Activated CD8-positive, alpha-beta memory T cell treated with anti-CD3 and anti-CD28 coated beads for 48 hours (primary cell): ENCODE measurements at places on chromosomes 3 and 15.

DNA sequence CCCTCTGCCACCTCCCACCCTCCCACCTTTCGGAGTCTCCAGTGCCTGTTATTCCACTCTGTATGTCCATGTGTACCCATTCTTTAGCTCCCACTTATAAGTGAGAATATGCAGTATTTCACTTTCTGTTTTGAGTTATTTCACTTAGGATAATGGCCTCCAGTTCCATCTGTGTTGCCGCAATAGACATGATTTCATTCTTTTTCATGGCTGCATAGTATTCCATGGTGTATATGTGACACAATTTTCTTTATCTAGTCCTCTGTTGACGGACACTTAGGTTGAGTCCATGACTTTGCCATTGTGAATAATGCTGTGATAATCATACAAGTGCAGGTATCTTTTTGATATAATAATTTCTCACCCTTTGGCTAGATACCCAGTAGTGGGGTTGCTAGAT lies 91.0 kb upstream of the UBE3A start:
- no peak for DNase-seq

- DNase-seq, result no peak
Observed at GRCh38 chr15:68764090-68764489, 56.6 kb downstream of the ANP32A start.

DNA sequence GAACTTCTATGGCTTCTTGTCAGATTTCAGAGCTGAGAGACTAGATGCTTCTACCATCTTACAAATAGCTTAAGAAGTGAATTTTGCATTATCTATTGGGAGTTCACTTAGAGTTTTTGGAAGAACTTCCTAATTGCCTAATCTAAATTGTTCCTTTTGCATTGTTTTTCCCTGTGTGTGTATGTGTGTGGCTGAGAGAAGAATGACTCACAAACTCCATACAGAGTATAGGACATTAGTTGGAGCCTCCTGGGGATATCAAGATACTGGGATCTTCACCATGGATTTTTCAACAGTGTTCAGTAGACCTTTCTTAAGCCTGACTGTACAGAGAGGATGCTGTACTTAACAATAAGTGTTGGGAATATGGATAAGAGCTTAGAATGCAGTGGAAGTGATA lies 10.9 kb downstream of the TLNRD1 start:
- DNase-seq, result no peak

GRCh38 chr3:24725514-24726255 lies 231.0 kb upstream of the THRB start:
- DNase-seq, result no peak

- DNase-seq, result no peak
Observed at GRCh38 chr3:59714066-59714465, 664.2 kb upstream of the CFAP20DC start.

DNA sequence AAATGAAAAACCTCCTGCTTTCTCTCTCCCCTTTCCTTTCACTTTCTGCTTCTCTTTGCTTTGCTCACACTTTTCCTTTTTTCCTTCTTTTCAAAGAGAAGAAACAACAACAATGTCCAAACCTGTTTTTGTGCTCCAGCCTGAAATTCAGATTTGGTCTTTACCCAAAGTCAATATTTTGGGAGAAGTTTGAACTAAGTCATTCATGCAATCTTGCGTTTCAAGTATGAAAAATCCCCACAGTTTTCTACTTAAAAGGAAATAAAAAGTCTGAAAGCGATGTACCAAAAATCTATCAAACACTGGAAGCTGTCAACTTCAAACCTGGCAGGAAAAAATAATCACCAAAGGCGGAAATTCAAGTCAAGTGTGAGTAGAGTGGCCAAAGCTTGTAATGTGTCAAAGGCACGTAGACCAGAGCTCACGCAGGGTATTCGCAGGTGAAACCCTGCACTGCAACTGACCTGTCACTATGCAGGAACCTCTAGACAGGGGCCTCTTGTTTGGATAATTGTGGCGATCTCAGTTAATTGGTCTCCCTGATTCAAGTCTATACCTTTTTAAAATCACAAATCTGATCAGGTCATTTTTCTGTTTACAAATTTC lies 118.8 kb upstream of the GALNT15 start:
- DNase-seq, result no peak

DNA sequence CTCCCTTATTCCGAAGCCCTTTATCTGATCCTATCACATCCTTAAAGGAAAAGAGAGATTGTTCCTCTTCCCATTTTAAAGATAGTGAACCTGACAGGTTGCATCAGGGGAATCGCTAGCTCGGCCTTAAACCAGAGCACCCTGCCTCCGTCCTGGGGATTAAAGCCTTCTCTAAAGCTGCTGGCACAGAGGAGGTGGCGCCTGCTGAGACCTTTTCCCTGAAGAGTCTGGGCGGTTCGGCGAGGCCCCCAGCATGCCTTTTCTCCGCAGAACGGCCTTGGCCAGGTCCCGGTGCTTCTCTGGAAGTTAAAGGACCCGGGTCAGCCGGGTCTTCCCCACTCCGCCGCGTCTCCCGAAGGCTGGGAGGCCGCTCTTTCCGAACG lies 593 bp downstream of the FAM219B start:
- no peak for DNase-seq

DNA sequence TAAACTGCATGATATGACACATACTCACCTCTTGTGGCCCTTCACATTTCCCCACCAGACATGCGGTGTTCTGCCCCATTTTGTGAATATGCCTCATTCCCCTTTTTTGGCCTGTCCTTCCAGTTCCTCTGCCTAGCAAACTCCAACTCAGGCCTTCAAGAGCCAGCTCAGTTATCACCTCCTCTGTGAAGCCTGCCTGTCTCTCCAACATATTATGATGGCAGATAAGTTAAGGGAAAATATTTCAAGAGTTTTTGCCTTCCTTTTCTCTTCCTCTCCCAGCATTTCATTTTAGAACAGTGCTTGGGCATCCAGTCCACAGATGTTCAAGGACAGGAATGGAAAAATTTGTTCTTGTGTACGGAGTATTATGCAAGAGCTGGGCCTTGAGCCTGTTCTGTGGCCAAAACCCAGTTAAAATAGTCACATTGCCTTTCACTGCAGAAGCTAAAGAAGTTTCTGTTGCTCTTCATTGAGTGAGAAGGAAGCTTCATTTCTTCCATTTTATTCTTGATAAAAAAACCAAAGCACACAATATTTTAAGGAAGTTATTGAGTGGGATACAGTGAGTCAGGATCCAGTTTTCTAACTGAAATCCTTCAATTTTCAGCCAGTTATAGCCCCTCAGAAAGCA lies 192.0 kb downstream of the GHSR start:
- no peak for DNase-seq

- no peak for DNase-seq
Observed at GRCh38 chr15:94631608-94632007, 400.2 kb downstream of the MCTP2 start.

GRCh38 chr3:140051019-140051957 lies 116.3 kb downstream of the CLSTN2 start:
- no peak for DNase-seq

- no peak for DNase-seq
Observed at GRCh38 chr3:132871956-132872355, 149.7 kb upstream of the NPHP3 start.

- no peak for DNase-seq
Observed at GRCh38 chr15:69031013-69032001, 16.8 kb downstream of the NOX5 start.

GRCh38 chr3:166575161-166575560 lies 737.9 kb upstream of the BCHE start:
- no peak for DNase-seq

DNA sequence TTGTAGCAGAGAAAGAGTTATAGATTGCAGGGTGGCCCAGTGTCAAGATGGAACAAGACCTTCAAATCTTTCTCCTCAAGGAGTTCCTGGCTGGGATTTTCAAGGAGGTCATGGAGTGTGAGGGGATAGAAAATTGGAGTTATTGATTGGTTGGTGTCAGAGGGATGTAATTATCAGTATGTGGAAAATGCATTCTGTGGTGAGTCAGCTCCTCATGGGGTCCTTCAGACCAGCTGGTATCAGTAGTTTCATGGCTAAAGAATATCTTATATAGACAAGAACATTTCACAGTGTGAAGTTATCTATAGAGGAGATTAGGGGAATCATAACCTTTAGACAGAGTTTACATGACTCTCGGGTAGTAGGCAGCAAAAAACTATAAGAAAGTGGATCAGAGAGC lies 1114.0 kb upstream of the GBE1 start:
- no peak for DNase-seq

DNA sequence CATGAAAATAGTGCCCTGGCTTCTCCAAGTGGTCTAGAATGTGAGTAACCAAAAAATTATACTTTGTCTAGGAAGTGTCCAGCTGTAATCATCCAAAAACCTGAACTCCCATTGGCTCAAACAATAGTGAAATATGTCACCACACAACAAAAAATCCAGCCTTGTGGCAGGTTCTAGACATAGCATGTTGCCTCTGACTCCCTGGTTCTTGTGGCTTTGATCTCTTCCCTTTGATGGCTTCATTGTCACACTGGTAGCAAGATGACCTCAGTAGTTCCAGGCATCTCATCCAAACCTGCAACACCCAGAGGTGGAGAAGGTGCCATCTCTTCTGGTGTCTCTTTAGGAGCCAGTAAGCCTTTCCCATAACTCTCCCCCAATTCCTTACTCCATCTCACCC lies 74.7 kb downstream of the CMSS1 start:
- DNase-seq, result no peak

DNA sequence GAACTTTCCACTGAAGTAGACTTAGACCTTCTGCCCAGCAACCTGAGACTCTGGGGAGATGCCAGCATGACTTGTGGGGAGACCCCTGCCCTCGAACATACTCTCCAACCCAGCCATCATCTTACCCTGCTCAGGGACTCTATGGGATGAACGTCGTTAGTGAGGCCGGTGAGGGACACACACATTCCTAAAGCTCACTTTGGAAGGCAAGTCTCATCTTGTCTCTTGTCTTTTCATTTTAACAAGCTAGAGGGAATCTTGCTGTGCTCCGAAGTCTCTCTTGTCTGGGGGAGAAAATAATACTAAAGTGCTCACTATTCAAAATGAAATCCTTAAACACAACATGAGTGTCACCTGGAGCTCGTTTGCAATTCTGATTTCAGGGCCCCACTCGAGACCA lies 239.5 kb upstream of the HES1 start:
- no peak for DNase-seq

DNA sequence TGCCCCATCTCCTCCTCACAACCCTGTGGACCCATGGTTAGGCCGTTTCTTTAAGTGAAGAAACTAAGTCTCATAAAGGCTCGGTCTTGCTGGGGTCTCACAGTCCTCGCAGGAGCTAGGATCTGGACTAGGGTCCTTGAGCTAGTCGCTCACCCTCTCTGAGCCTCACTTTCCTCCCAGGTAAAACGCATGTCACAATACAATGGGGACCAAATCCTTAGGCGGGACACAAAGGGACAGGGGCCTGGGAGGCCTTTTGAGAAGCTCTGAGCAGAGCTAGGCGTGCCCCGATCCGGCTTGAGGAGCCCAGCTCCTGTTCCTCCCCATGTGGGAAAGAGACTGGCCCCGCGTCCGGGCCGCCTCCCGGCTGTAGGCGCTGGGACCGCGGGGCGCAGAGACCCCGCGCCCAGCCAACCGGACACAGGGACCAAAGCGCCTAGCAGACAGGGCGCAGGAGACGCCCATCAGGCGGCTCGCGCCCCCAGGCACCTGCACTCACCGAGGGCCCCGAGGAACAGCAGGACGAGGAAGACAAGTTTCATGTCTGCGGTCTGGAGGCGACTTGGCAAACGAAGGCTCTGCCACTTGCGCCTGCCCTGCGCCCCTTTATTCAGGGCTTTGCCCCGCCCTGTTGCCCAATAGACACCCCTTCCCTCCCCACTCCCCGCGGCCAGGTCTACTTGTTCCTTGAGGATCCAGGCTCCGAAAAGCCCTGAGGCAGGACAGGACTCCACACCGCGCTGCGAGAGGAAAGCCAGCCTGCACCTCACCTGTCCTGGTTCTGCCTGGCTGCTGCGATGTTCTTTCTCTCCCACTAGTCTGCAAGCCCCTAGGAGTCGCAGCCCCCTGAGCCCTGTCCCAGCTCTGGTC lies at the start of gene LTF:
Gene LTF, minus strand, starts transcription at position 580 of the 870 bp plus-strand sequence. Its CDS starts 38 bp downstream, at position 542.
- DNase-seq, result no peak

DNA sequence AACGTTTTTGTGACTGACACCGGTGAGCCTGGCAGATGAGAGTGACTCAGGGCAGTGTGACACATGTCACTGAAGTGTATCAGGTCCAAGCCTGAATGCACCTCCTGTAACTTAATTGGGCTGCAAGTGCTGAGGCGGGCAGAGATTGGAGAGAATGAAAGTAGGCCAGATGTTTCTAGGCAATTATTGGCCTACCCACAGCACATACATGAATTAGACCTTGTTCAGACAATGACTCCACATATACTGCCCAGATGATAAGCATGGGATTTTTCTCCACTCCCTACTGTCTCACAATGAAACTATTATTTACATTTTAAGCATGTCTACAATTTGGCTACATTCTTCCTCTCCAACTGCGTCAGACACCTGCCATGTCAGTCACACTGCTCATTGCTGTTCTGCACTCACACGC lies 187.3 kb upstream of the ZNF385D start:
- no peak for DNase-seq

- DNase-seq, result peak; percentile 82
Observed at GRCh38 chr3:180912304-180913296, at the start of gene FXR1. TSS of gene FXR1 (plus strand) at chr3:180912670. CDS start at chr3:180912686, 16 bp downstream.

DNA sequence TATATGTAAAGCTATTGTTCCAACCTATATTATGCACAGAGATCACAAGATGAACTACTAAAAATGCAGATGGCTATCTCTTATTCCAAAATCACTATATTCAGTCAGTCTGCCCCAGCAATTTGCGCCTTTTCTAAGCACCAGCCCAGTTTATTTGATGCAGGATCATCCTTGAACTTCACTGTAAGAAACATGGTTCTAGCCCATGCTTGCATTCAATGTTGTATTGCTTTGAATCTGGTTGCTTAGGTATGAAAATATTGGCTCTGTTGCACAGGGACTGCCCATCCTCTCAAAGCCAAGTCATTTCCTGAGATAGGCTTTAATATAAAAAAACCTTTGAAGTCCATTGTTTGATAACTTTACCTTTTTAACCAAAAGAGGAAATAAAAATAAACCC lies 170.5 kb upstream of the LRIG1 start:
- DNase-seq, result no peak

GRCh38 chr15:40878785-40879184 lies 4.8 kb upstream of the RHOV start:
- no peak for DNase-seq

DNA sequence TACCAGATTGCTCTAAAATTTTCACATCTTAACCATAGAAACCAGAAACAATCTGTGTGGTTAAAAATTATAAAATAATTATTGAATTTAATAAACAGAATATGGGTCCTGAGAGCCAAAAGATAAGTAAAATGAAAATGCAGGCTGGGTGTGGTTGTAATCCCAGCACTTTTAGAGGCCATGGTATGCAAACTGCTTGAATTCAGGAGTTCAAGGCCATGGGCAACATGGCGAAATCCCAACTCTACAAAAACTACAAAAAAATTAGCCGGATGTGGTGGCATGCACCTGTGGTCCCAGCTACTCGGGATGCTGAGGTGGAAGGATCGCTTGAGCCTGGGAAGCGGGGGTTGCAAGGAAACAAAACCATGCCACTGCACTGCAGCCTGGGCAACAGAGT lies 236.1 kb downstream of the STAG1 start:
- DNase-seq, result no peak

DNA sequence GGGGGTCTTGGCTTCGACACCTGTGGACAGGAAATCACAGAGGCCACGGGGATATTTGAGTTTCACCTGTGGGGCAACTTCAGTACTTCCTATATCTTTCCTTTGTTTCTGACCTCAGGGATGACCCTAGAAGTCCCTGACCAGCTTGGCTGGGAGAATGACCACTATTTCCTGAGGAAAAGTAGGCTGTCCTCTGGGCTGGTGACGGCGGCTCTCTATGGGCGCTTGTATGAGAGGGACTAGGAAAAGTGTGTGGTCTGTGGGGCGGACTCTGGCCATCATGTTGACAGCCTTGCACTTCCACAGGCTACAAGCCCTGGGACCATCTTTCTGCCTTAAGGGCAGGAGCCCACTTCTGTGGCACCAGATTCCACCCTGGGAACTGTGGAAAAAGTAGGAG lies 43.7 kb downstream of the BTD start:
- DNase-seq, result no peak
